Forelimb muscle (tissue), 1 donor: ENCODE measurements at places on chromosomes 3 and 15. TPM values are rescaled to one million over a fixed set of nuclear protein-coding genes. Genes with fewer than 3 reads are reported as not detected.

Gene ANKRD63
- 0.32 TPM for polyA plus RNA-seq

Gene FBXW12
- polyA plus RNA-seq: 0.15 TPM

Gene SLC2A2
- not detected for polyA plus RNA-seq

Gene ZNF385D
- polyA plus RNA-seq: 26.2 TPM

Gene P2RY1
- 4.8 TPM for polyA plus RNA-seq

Gene UBE2Q2
- 47.1 TPM for polyA plus RNA-seq

GRCh38 chr3:80113331-80113730 is 345.5 kb upstream of the ROBO1 start:
- no peak for DNase-seq

DNA sequence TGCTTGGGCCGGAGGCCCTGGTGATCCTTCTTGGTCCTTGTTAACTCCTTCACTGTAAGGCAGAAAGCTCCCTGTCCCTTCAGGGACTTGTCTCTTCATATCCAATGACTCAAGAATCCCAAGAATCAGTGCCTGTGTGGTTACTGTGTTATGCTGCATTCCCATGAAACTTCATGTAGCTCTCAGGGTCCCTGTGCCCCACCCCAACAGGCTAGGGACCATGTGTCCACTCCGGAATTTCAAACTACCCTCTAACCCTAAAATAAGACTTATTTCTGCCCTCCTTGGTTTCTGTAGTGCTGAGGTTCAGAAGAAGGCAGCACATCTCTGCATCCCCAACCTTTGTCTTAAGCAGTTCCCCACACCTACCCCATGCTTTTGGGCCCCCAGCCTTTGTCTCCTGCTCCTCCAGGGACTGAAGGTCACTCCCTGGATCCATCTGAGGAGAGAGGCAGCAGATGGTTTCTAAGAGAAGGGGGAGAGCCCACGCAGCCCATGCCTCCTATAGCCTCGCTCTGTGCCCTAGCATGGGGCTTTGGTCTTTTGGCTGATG is 531 bp upstream of the MAP1A start:
- DNase-seq: no peak

- no peak for DNase-seq
These were observed 6.7 kb downstream of the CNTN3 start for GRCh38 chr3:74607803-74608202.

DNA sequence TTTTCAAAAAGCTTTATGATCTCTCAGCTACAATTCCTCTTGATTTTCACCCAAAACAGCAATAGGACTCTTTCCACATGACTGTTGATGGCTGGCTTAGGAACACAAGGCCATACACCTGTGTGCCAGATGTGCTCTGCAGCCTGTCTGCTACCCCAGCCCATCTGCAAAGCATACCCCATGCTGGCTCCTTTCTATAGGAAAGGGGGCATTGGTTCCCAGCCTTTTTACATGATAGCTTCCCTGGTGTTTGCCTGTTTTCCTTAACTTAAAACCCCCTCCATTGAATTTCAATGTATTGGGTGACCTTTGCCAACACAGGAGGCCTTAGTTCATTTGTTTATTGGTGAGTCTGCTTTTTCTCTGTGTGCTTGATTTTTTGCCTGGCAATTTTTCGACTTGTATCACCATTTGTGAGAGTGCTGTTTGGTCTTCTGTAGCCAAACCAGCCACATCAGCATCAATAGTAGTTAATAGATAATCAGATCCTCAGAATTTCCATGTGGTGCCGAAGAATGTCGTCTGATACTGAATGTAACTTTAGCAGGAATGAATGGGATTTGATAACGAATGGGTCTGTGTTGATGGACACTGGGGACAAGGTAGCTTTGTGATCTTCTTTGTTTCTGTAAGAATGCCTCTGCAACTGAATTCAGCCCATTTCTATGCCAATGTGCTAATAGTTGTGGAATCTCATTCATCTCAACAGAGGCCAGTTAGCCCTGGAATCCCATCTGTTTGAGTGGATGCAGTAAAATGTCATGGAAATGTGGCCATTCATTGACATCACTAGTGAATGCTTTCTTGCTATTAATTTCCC is 272.2 kb upstream of the RARB start:
- DNase-seq: no peak

- DNase-seq: no peak
These were observed 47.6 kb downstream of the ZBTB38 start for GRCh38 chr3:141415953-141416352.

GRCh38 chr3:156389449-156389950 is 165.4 kb downstream of the SSR3 start:
- DNase-seq: no peak

DNA sequence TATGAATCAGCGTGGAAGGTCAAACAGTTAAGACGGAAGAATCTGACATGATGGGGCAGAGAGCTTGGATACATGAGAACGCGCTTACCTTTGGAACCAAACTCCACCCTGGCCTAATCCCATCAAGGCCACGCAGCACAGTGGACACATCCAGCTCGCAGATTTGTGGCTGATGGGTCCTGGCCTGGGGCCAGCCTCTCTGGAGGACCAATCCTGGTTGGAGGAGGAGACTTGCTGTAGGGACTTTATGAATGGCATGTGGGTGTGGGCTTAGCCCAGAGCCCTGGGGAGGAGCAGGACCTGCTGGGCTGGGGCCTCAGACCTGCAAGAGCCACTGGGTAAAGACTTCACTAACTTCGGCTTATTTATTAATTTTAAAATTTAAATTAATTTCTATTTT is 73.4 kb upstream of the ANKRD34C start:
- DNase-seq: no peak

GRCh38 chr3:35664460-35664919 is 25.2 kb downstream of the ARPP21 start:
- DNase-seq: peak; percentile 52

GRCh38 chr3:59213860-59214259 is 164.0 kb upstream of the CFAP20DC start:
- no peak for DNase-seq

DNA sequence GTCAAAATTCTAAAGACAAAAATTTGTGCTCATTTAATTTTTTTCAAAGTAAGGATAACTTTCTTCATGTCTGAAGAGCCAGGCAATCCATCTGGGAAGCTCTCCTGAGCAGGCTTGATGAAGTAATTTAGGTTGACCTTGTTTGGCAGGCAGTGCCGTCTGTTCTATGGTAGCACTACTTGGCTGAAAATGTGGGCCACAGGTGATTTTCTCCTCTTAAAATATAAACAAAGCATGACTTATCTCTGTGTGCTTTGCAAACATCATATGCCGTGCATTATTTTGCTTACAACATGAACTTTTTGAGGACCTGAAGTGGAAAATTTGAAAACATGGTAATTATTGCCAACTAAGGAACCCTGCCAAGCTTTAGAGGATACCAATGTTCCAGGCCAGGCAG is 143.2 kb downstream of the RAP2B start:
- no peak for DNase-seq

DNA sequence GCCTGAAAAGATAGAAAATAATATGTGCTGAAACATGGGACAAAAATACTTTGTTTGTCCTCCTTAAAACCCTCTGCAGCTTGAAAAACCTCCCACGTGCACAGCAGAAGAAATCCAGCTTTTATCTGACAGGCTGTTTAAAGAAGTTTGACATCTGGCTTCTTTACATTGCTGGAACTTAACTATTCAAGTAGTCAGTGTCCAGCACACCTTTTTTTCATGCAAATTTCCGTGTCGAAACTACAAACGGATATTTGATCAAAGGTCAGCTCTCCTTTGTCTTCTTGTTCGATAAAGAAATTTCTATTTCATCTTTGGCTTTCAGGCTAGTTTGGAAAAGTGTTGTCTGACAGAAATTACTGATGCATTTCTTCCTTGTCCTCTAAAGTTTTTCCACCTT is 66.8 kb upstream of the KBTBD8 start:
- no peak for DNase-seq
